ENCODE measurements at places on chromosomes 12 and 14. TPM values are rescaled to one million over a fixed set of nuclear protein-coding genes. Genes with fewer than 3 reads are reported as not detected.

DNA sequence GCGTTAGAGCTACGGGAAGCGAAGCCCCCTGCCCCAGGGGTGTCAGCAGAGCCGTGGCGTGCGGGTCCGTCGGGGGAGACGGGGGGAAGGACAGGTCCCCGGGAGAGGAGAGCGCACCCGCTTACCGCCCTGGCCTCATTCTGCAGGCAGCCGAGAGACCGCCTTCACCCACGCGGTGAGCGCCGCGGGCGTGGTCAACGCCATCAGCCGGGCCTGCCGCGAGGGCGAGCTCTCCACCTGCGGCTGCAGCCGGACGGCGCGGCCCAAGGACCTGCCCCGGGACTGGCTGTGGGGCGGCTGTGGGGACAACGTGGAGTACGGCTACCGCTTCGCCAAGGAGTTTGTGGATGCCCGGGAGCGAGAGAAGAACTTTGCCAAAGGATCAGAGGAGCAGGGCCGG lies 10.5 kb downstream of the WNT5B start:
- no peak overlapping the region for H3K27ac ChIP-seq
- H3K4me3 ChIP-seq: no peak overlapping the region
- no peak for DNase-seq
- no peaks in the 10 kb centered on the region for H3K27me3 ChIP-seq
- H3K36me3 ChIP-seq: peaks cover 9% of the 10 kb centered on the region

DNA sequence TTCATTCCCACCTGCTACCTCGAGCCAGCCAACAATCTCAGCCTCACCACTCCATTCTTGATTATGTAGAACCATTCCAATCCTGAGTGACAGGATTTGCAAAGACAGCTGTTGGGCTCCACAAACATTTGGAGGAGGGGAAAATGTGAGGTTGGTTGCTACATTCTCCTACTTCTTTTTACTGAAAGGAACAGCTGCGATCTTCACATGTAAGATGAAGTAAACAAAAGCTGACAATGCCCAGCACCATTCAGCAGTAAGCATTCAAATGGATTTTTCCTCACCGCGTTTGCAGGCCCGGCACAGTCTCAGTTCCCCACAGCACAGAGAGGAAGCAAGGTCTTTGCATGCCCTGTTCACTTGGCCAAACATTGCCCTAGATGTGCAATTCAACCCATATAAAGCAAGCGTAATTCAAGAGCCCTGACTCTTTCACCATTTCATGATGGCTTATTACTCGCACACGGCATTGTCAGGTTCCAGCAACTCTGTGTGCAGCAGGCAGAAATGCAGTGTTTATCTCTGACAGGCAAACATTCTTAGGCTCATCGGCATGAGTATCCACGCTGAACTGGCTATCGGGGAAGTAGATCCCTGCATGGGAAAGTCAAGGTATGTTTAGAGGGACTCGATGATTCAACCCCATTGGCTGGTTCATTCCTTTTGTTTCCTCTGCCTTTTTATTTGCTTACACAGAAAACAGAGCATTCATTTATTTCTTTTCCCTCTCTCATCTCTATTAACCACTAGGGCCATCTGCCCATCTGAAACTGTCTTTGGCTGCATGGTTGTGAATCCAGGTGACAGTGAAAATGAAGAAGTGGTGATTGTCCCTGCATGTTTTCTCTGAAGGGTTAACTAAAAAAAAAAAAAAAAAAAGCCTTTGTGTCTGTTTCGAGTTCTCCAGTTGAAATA lies 236.1 kb upstream of the PLEKHG7 start:
- H3K27me3 ChIP-seq: no peaks in the 10 kb centered on the region
- no peaks in the 10 kb centered on the region for H3K36me3 ChIP-seq
- peak; percentile 13 for DNase-seq
- no peak overlapping the region for H3K4me3 ChIP-seq

GRCh38 chr12:40123496-40123895 lies 17.6 kb upstream of the SLC2A13 start:
- no peak for DNase-seq
- H3K4me1 ChIP-seq: no peaks in the 10 kb centered on the region
- H3K36me3 ChIP-seq: no peaks in the 10 kb centered on the region
- H3K27me3 ChIP-seq: no peaks in the 10 kb centered on the region

GRCh38 chr12:102351322-102351721 lies 129.0 kb downstream of the IGF1 start:
- no peaks in the 10 kb centered on the region for H3K4me1 ChIP-seq
- no peaks in the 10 kb centered on the region for H3K36me3 ChIP-seq
- DNase-seq: no peak
- H3K4me3 ChIP-seq: no peak overlapping the region
- H3K27ac ChIP-seq: no peak overlapping the region
- no peaks in the 10 kb centered on the region for H3K27me3 ChIP-seq

EPYC gene
- total RNA-seq: 0.39 TPM

DNA sequence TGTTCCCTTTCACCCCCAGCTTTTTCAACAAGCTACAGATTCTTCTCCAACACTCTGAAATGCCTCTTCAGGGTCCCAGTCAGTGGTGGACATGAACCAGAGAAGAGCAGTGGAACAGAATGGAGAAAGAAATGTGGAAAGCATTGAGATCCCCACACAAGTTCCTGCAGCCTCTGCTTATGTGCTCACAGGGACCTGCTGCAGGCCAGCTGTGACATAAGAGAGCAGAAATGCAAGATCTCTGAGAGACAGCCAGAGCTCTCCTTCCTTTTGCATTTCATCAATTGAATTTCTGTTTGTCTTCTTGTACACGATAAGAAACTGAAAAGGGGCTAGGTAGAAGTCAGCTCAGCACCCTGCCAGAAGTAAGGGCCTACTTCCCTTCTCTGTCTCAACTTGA lies 6.2 kb downstream of the MDM1 start:
- no peak for DNase-seq
- no peak overlapping the region for H3K27ac ChIP-seq
- H3K27me3 ChIP-seq: no peaks in the 10 kb centered on the region
- no peak overlapping the region for H3K4me3 ChIP-seq

DNA sequence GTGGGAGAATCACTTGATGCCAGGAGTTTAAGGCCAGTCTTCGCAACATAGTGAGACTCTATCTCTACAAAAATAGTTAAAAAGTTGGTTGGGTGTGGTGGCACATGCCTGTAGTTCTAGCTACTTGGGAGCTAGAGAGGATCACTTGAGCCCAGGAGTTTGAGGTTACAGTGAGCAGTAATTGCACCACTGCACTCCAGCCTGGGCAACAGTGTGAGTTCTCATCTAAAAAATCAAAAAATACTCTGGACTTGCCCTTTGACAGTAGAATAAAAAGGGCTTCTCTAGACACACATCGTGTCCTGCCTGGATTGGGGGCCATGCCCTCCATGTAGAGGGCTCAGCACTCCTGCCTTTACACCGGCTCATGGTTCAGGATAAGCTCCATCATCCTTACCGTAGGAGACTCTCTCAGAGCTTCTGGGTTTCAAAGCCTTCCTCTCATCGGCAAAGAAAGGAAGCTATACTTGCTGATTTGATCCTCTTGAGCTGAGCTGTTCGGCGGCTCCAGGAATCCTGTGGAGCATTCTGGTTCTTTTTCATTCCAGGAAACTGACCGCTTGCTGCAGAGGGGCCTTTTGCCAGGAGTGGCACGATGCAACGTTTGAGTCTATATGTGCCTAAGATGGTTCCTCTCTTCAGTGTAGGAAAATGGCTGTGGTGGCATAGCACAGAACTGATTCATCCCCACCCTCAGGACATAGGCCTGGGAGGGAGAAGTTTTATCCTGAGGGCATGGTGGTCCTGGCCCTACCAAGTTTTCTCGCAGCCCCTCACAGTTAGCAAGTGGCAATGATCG lies 29.6 kb downstream of the FLVCR2 start:
- peaks cover 5% of the 10 kb centered on the region for H3K4me1 ChIP-seq
- no peaks in the 10 kb centered on the region for H3K36me3 ChIP-seq
- no peak overlapping the region for H3K27ac ChIP-seq
- peaks cover 2% of the 10 kb centered on the region for H3K27me3 ChIP-seq
- H3K4me3 ChIP-seq: no peak overlapping the region
- DNase-seq: no peak

PGF gene
- 3.5 TPM for total RNA-seq

GRCh38 chr12:78418919-78419318 lies 445.7 kb upstream of the SYT1 start:
- H3K36me3 ChIP-seq: no peaks in the 10 kb centered on the region
- H3K4me1 ChIP-seq: no peaks in the 10 kb centered on the region
- no peak for DNase-seq
- no peak overlapping the region for H3K4me3 ChIP-seq

DENND5B gene
- total RNA-seq: 22.7 TPM

DNA sequence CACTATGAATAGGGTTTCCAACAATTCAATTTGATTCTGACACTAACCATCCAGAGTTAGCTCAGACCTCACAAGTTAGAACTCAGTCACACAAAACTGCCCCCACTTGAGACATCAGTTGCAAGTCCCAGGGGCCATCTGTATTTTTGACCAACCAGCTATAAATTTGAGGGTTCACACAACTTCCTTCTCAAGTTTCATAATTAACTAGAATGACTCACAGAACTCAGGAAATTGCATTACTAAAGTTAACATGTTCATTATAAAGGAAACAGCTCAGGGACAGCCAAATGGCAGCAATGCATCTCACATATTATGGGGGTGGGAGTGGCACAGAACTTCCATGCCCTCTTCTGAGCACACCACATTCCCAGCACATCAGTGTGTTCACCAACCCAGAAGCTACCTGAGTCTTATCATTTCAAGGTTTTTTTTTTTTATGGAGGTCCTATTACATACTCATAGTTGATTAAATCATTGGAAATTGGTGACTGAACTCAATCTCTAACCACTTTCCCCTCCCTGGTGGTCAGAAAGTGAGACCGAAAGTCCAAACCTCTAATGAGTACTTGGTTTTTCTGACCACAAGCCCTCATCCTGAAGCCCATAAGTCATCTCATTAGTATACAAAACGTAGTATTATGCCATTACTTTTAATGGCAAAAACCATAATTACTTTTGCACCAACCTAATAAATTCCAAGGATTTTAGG lies 1721.5 kb upstream of the SEL1L start:
- no peak for DNase-seq
- H3K27ac ChIP-seq: no peak overlapping the region
- H3K4me3 ChIP-seq: no peak overlapping the region
- no peaks in the 10 kb centered on the region for H3K36me3 ChIP-seq
- H3K4me1 ChIP-seq: no peaks in the 10 kb centered on the region

DEGS2 gene
- 0.07 TPM for total RNA-seq

- H3K4me3 ChIP-seq: no peak overlapping the region
- peaks cover 18% of the 10 kb centered on the region for H3K27me3 ChIP-seq
- no peak overlapping the region for H3K27ac ChIP-seq
- H3K36me3 ChIP-seq: no peaks in the 10 kb centered on the region
Measured at GRCh38 chr12:109737126-109737525, 23.5 kb downstream of the FAM222A start.

SCN8A gene
- total RNA-seq: 6.5 TPM

GRCh38 chr12:72006766-72007165 lies 68.1 kb downstream of the TPH2 start:
- H3K27ac ChIP-seq: no peak overlapping the region
- no peaks in the 10 kb centered on the region for H3K36me3 ChIP-seq
- no peak for DNase-seq
- no peaks in the 10 kb centered on the region for H3K27me3 ChIP-seq
- H3K4me1 ChIP-seq: peaks cover 13% of the 10 kb centered on the region

GRCh38 chr12:26704684-26705460 lies 128.1 kb downstream of the ITPR2 start:
- no peak overlapping the region for H3K4me3 ChIP-seq
- no peaks in the 10 kb centered on the region for H3K36me3 ChIP-seq
- H3K27me3 ChIP-seq: no peaks in the 10 kb centered on the region
- H3K4me1 ChIP-seq: peaks cover 7% of the 10 kb centered on the region
- H3K27ac ChIP-seq: no peak overlapping the region

DNA sequence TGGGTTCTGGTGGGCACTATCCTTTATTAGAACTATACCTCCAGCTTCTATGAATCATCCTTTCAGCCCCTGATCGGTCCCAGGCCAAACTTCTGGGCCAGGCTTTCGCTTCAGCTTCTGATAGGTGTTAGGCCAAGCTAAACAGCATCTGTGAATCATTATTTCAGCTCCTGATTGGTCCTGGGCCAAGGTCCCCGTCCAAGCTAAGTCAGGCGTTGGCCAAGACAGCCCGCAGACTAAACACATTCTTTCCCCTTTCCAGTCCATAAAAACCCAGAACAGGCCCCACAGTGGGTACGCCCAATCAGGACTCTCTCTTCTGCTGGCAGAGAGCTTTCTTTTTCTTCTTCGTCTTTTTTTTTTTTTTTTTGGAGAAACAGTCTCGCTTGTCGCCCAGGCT lies 1808.9 kb upstream of the SEL1L start:
- no peak for DNase-seq
- no peak overlapping the region for H3K27ac ChIP-seq
- H3K4me3 ChIP-seq: no peak overlapping the region
- no peaks in the 10 kb centered on the region for H3K36me3 ChIP-seq
- no peaks in the 10 kb centered on the region for H3K27me3 ChIP-seq

- no peak for DNase-seq
- peaks cover 20% of the 10 kb centered on the region for H3K4me1 ChIP-seq
- H3K36me3 ChIP-seq: peaks cover 4% of the 10 kb centered on the region
- H3K4me3 ChIP-seq: no peak overlapping the region
Measured at GRCh38 chr12:56337753-56338251, 882 bp upstream of the IL23A start.

GRCh38 chr14:44404036-44404435 lies 103.0 kb downstream of the FSCB start:
- H3K27me3 ChIP-seq: no peaks in the 10 kb centered on the region
- no peak overlapping the region for H3K4me3 ChIP-seq
- no peak overlapping the region for H3K27ac ChIP-seq
- H3K4me1 ChIP-seq: no peaks in the 10 kb centered on the region
- no peaks in the 10 kb centered on the region for H3K36me3 ChIP-seq

DNA sequence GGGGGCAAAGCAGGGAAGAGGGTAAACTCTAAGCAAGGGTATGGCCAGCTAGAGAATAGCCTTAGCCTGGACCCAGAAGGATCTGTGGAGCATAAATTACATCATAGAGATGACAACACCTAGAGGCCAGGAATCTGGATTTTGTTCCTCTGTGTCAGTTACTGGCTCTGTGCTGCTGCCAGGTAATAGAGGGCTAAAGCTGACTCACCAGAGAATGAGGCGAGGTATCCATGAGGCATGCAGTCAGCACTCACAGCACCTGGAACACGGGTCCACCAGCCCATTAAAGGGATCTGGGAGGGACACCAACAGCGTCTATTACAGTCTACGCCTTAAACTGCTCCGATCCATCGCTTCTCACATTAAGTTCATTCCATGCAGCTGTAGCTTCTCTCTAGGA lies 74.9 kb upstream of the CMKLR1 start:
- H3K4me3 ChIP-seq: no peak overlapping the region
- H3K27ac ChIP-seq: no peak overlapping the region
- H3K36me3 ChIP-seq: no peaks in the 10 kb centered on the region
- DNase-seq: no peak
- H3K27me3 ChIP-seq: no peaks in the 10 kb centered on the region

AJUBA gene
- total RNA-seq: 146 TPM

DNA sequence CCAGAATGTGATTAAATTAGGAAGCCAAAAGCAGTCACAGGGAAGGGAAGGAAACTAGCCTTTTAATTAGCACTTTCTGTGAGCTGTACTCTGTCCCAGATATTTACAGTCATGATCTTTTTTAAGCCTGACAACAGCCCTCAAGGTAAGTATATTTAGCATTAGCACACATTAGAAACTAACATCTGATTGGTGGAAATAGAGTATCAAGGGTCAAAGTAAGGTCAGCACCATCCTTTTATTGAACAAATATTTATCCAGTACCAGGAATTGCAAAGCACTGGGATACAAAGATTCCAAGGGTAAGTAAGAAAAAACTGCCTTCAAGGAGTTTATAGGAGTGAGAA lies 28.2 kb downstream of the RPGRIP1 start:
- peaks cover 4% of the 10 kb centered on the region for H3K4me1 ChIP-seq
- H3K27me3 ChIP-seq: peaks cover 3% of the 10 kb centered on the region
- DNase-seq: no peak
- H3K4me3 ChIP-seq: peak overlapping the region; percentile 51
- H3K27ac ChIP-seq: no peak overlapping the region
- no peaks in the 10 kb centered on the region for H3K36me3 ChIP-seq

Data from astrocyte (in vitro differentiated cells and primary cell).